ENCODE measurements at places on chromosomes 1 and 21.

GRCh38 chr1:83705091-83705490 is 293.8 kb downstream of the TTLL7 start:
- no peaks in the 10 kb centered on the region for H3K4me1 ChIP-seq
- no peaks in the 10 kb centered on the region for H3K27me3 ChIP-seq
- no peaks in the 10 kb centered on the region for H3K36me3 ChIP-seq
- no peak for DNase-seq
- no peak overlapping the region for H3K4me3 ChIP-seq

- no peaks in the 10 kb centered on the region for H3K27me3 ChIP-seq
- no peaks in the 10 kb centered on the region for H3K36me3 ChIP-seq
- H3K27ac ChIP-seq, result no peak overlapping the region
- no peak for DNase-seq
Observed at GRCh38 chr1:60033066-60033465, 40.5 kb downstream of the C1orf87 start.

GRCh38 chr1:167909691-167910180 is 4.2 kb downstream of the ADCY10 start:
- no peaks in the 10 kb centered on the region for H3K36me3 ChIP-seq
- no peak overlapping the region for H3K4me3 ChIP-seq

DNA sequence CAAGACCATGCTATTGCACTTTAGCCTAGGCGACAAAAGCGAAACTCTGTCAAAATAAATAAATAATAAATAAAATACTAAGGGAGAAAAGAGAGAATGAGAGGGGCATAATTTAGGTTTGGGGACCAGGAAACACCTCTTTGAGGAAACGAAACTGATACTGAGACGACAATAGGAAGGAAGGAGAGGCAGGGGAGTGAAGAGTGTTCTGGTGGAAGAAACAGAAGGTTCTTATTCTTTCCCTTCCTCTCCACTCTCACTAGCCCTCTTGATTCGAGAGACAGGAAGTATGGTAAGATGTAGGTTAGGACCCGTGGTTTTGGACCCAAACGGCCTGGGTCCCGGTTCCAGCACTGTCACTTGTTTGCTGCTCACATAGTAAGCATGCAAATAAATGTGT is 1.6 kb upstream of the NKAIN1 start:
- H3K4me1 ChIP-seq, result no peaks in the 10 kb centered on the region
- peaks cover 26% of the 10 kb centered on the region for H3K27me3 ChIP-seq
- H3K27ac ChIP-seq, result no peak overlapping the region
- no peak overlapping the region for H3K4me3 ChIP-seq
- no peak for DNase-seq

DNA sequence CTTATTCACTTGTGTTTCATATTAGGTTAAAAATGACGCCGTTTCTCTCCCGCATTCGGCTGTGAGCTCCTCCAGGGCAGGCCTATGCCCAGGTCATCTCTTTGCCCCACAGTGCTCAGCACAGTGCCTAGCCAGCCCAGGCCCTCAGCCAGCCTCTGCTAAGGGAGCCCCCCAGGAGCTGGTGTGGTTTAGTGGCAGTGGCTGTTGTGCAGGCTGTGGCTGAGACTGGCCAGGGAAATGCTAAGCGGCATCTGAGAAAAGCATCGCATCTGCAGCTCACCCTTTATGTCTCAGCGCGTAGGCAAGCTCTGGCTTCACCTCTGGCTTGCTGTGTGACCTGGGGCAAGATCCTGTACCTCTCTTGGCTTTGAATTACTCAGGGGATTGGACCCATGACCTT is 275.1 kb downstream of the TRABD2B start:
- H3K4me1 ChIP-seq, result peaks cover 21% of the 10 kb centered on the region
- H3K36me3 ChIP-seq, result no peaks in the 10 kb centered on the region
- no peak overlapping the region for H3K4me3 ChIP-seq
- peaks cover 16% of the 10 kb centered on the region for H3K27me3 ChIP-seq
- no peak for DNase-seq

All from colonic mucosa (tissue), 4 donors.